ENCODE measurements at places on chromosomes 12 and 14. TPM values are rescaled to one million over a fixed set of nuclear protein-coding genes. Genes with fewer than 3 reads are reported as not detected.

Gene SLC22A17
- polyA plus RNA-seq: 62.4 TPM

Gene SUOX
- 55.5 TPM for polyA plus RNA-seq

Gene SMCO2
- 0.60 TPM for polyA plus RNA-seq

Gene AICDA
- polyA plus RNA-seq: 0.45 TPM

Gene TMEM117
- polyA plus RNA-seq: 14.0 TPM

Gene KMT2D
- 57.7 TPM for polyA plus RNA-seq

Gene INSM2
- not detected for polyA plus RNA-seq

DNA sequence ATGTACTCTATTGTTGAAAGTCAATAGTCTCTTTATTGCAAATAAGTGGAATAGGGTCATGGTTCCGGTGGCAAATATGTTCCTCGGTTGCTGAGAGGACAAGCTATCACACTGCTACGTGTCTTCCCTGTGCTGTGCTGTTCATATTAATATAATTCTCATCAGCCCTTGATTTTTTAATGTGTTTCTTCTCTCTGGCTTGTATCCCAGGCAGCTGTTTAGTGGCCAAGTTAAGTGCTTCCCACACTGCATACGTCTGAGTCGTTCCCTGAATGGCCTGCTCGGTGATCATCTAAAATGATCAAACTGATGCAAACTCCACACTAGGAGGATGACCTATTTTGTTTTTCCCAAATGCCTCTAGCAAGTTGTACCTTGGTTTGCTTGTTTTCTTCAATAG lies 186.4 kb downstream of the ANO6 start:
- DNase-seq: no peak

DNA sequence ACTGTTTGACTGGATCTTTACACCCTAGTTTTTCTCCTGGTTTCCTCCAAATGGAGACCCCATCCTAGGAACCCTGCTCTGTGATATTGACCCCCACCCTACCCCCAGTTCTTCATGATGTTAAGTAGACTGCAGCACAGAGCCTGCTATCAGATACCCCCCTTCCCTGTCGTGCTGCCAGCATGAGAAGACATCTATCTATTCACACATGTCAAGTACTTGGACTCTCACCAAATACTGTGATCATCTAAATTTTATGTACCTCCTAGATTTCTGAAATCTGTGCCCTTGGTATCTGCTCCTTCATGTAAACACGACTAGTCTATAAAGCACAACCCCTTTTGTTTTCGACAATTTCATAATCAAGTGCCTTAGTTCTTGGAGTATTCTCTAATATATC lies 38.9 kb downstream of the FERMT2 start:
- DNase-seq: no peak

DNA sequence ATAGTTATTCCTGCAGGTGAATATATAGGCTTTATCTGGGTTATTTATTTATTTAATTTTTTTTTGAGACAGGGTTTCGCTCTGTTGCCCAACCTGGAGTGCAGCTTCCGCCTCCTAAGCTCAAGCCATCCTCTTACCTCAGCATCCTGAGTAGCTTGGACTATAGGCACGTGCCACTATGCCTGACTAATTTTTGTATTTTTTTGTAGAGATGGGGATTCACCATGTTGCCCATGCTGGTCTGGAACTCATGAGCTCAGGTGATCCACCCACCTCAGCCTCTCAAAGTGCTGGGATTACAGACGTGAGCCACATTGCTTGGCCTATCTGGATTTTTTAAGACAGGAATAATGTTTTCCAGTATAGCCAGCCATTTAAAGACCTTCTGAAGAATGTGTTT lies 2.0 kb downstream of the RAN start:
- no peak for DNase-seq

- no peak for DNase-seq
These were observed 135.7 kb upstream of the SYT10 start for GRCh38 chr12:33575346-33575745.

DNA sequence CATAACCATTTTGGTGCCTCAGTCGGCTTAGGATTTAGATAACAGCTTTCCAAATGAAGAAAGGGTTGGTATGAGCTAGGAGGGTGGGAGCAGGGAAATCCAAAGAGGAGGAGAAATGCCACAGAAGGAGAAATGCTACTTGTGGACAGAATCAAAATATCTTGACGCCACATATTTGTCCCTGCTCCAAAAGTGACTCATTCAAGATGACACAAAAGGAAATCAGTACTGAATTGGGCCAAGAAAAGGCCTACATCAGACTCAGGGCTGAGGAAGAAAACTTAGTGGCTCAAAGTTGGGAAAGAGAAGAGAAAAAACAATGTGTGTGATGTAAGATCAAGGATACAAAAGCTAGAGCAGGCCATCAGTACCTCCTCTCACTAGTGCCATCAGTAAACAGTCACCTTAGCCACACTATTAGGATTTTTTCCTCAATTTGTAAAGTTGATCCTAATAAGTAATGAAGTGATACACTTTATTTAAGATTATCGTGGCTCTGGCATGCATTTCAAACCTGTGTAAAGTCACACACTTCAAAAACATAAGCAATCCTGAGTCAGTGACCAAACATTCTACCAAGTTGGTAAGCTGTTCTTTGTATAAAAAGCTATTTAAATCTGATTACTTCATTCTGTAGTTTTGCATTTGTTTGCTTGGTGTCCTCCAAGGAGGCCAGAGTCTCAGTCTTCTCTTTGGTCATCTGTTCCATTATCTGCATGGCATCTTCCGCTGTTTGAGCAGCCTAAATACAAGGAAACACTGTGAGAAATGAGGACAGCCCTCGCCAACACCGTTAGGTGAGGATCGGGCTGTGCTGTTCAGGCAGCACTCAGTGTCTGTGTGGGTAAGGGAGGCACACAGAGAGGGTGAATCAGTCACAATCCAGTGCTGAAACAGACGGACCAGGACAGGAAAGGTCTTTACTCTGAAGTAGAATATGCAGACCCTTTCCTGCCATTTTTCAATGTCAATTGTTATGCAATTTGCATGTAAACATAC lies 52.6 kb upstream of the VPS33A start:
- DNase-seq: no peak

DNA sequence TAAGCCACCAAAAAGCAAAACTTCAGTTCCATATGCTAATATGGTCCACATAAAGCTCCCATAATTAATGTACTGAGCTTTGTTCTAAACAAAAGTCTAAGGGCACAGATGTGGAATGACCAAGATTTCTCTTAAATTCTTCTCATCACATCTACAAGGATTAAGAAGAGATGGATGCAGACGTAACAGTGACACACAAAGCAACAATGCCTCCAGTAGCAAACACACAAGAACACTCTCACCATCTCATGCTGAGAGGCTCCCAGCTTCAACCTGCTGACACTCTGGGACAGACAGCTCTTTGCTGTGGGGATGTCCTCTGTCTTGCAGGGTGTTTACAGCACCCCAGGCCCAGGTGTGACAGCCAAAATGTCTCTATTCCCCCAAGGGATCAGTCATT lies 48.2 kb downstream of the SETD3 start:
- DNase-seq: no peak

DNA sequence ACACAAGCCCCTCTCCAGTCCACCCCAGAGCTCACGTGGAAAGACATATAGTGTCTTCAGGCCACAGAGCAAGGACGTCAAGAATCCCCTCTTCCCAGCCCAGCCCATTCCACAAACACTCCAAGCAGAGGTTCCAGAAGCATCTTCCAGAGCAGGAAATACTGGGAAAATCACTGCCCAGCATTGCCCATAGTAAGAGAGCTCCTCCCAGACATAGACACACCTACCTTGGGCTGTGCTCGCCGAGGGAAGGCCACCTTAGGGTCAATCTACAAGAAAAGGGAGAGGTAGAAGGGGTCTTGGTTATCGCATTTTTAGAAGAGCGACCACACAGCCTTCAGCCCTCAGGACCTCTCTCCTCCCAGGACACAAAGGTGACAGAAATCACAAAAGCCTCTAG lies 4.5 kb downstream of the MSI1 start:
- no peak for DNase-seq

- no peak for DNase-seq
These were observed 277.4 kb upstream of the SOX5 start for GRCh38 chr12:24226745-24227350.

- DNase-seq: no peak
These were observed 5.0 kb upstream of the MIA2 start for GRCh38 chr14:39228509-39229221.

DNA sequence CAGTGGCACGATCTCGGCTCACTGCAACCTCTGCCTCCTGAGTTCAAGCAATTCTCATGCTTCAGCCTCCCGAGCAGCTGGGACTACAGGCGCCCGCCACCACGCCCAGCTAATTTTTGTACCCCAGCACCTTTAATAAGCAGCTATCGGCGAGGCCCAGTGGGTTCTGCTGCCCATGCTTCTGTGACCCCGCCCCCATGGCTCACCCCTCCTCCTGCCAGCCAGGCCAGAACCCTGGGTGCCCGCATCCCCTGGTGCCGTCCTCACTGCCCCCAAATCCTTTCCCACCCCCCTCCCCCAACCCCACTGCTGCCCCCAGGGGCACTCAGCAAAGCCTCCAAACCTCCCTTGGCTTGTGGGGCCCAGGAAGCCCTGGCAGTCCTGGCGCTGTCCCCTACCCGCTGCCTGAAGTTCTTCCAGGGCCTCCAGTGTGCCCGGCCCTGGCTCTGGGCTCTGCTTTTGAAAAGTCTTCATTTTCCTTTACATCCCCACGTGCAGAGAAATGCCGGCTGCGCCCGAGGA lies 14.5 kb downstream of the BAG5 start:
- DNase-seq: no peak

- no peak for DNase-seq
These were observed 25.3 kb upstream of the TMEM106C start for GRCh38 chr12:47938093-47938492.

GRCh38 chr14:105253329-105253682 lies 5.0 kb downstream of the BTBD6 start:
- DNase-seq: no peak

- no peak for DNase-seq
These were observed 9.0 kb downstream of the PITPNM2 start for GRCh38 chr12:123141615-123142517.
